ENCODE measurements at places on chromosomes 6 and 20.

- DNase-seq = no peak
These were observed 114.3 kb upstream of the ZFP64 start for GRCh38 chr20:52305858-52306257.

DNA sequence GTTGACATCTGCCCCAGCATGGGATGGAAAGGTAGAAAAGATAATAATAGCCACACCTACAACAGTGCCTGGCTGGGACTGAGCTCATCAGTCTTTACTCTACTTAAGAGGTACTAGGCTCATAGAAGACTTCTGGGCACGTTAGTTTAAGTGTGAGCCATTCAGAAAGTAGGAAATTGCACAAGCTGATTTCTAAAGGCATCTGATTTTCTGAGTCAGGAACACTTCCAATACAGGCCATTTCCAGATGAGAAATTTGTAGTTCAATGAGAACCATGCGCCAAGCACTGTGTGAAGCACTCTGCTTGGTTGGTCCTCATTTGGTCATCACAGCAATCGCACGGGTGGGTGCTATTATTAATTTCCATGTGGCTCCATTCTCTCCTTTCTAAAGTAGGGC lies 42.3 kb downstream of the MOCS1 start:
- DNase-seq = no peak

- DNase-seq = no peak
These were observed 116.7 kb upstream of the NRSN1 start for GRCh38 chr6:24009319-24009718.

- DNase-seq = peak; percentile 39
These were observed 24.2 kb upstream of the TMX4 start for GRCh38 chr20:8043687-8044282.

GRCh38 chr6:20763296-20763695 lies 229.0 kb downstream of the CDKAL1 start:
- no peak for DNase-seq

DNA sequence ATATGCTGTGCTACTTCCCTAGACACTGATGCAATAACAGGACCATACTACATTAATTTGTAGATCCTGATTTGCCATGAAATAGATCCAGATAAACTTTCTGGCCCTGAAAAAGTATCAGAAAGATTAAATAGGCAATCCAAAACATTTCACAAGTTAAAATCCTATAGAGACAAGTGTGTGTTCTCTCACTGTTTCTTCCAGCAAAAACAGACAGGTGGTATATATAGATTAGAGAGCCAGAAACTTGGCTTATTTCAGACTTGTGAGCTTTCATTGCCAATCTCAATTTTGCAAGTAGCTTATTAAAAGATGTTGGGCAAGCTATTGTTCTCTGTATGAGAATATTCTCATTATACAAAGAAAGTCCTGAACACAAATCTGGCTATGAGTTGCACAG lies 289.1 kb upstream of the MANEA start:
- no peak for DNase-seq

DNA sequence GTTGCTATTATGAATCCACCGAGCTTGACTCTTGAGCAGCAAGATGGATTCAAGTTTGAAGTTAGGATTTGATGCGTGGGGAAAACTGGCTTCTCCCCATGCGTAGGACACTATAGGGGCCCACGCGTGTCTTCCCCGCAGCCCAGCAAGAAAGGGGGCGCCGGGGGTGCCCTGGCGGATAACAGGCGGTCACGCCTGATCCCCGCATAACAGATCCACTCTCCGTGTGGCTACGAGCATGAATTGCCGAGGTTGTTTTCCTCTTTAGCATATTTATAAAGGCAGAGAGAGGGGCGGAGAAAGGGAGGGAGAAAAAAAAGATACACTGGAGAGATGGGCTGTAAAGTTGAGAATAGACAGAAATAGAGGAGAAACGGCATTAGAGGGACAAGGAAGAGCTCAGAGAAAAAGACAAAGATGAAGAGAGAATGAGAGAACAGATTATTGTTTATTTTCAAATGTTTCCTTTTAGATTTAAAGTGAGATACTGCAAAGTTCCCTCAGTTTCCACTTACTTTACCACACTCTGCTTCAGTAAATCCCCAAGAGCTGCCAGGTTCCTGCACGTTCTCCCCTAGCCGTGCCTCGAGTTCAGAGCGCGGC lies 32.0 kb downstream of the TFAP2A start:
- DNase-seq = no peak

GRCh38 chr6:170358496-170358895 lies 51.9 kb downstream of the FAM120B start:
- peak; percentile 20 for DNase-seq

All from heart right ventricle (tissue), 16 donors.